Midbrain (tissue), 1 donor: ENCODE measurements at places on chromosomes 5 and 9.

DNA sequence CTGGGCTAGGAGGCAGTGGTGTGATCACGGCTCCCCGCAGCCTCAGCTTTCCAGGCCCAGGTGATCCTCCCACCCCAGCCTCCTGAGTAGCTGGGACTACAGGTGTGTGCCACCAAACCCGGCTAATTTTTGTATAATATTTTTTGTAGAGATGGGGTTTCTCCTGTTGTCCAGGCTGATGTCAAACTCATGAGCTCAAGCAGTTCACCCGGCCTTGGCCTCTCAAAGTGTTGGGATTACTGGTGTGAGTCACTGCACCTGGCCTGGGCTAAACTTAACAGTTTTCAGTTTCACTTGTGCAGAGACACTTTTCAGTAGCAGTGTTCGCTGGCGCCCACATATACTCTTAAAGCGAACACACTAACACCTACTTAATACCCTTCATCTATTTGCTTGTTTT is 205.6 kb upstream of the ZNF608 start:
- DNase-seq = no peak

DNA sequence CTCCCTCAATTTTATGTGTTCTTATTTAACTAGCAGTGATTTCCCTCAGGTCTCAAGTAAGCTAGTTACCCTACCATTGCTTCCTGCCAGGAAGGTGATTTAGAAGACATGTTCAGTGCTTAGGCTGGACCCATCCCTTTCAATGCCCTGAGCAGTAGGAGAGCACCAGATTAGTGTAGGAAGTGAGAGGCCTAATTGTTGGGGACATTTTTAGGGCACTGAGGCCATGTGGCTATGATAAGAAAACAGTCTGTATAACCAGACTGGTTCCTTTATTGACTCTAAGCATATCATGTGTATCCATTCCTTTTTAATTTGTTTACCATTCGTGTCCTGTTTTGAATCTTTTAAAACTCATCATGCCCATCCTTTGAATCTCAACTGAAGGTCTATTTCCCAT is 312.3 kb upstream of the PRR16 start:
- DNase-seq = no peak

DNA sequence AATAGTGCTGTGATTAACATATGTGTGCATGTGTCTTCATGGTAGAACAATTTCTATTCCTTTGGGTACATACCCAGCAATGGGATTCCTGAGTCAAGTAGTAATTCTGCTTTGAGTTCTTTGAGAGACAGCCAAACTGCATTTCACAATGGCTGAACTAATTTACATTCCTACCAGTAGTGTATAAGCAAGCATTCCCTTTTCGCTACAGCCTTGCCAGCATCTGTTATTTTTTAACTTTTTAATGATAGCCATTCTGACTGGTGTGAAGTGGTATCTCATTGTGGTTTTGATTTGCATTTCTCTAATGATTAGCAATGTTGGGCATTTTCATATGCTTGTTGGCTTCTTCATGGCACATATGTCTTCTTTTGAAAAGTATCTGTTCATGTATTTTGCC is 308.5 kb downstream of the ARRDC3 start:
- no peak for DNase-seq

DNA sequence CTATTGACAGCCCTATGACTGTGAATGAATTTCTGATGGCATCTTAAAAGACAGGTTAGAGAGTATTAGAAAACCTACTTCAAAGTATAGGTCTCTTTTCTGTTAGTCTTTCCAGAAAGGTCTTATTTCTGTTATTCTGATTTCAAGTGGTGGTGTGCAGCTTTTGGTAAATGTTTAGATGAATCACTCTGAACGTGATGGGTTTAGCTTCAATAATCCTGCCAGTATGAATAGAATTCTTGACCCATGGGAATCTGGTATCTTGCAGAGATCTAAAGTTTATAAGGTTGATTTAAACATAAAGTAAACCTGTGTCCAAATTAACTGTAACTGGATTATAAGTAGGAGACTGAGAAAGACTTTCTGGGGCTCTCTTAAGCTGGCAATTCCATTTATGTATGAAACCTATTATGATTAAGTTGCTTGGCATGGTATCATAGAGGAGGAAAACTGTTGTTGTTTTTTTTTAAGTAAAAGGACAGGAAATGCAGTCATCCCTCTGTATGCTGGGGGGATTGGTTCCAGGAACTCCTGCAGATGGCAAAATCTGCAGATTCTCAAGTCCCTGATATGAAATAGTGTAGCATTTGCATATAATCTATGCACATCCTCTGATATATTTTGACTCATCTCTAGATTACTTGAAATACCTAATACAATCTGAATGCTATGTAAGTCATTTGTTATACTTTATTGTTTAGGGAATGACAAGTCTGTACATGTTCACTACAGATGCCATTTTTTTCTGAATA is 77.0 kb upstream of the ADAMTS19 start:
- no peak for DNase-seq

GRCh38 chr5:98614341-98614740 is 159.1 kb upstream of the RGMB start:
- DNase-seq = no peak

DNA sequence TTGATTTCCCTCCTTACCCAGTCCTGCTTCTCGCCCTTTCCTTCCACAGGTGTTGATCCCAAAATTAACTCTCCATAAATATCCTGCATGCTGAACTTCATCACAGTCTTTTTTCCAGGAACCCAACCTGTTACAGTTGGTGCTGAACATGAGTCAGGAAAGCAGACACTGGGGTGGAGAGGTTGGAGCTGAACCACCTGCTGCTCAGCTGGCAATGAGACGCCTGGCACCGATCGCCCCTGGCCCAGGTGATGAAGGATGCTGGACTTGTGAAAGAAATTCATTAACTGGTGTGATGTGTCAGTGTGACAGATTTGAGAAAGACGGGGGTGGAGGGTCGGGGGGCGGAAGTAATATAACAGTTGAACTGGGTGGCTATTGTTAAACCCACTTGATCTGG is 30.6 kb downstream of the CPLX2 start:
- DNase-seq = no peak

GRCh38 chr5:112563169-112563826 is 144.2 kb upstream of the EPB41L4A start:
- no peak for DNase-seq

DNA sequence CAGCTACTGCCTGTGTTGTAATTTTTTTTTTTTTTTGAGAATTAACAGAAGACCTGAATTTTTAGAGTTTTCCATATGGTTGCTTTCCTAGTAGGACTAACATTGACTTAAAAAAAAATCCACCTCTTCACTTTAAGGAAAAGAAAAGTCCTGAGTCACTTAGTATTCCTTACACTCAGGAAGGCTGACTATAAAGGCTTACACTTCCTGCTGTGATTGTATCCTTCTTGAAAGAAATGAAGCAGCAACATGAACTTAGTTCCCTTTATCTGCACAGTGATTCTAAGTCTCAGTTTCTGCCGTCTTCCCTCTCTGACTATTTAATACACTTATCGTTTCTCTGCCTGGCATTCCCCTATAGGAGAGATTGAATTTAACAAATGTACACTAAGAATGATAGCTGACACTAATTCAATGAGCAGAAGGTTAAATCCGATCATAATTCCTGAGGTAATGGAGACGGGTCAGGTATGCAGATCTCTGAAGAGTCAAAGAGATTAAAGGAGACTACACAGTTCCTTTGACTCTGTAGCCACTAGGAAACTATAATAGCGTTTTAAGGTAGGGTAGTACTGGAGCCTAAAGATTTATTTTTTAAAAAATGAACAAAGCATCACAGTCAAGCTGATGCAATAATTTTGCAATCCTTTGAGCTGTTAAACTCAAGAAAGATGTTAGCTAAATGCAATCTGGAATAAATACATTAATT is 185.1 kb upstream of the ELAVL2 start:
- DNase-seq = no peak

- peak; percentile 49 for DNase-seq
Measured at GRCh38 chr5:4295663-4296339, 700.2 kb downstream of the IRX1 start.

GRCh38 chr5:36310138-36310537 is 8.4 kb upstream of the RANBP3L start:
- no peak for DNase-seq

DNA sequence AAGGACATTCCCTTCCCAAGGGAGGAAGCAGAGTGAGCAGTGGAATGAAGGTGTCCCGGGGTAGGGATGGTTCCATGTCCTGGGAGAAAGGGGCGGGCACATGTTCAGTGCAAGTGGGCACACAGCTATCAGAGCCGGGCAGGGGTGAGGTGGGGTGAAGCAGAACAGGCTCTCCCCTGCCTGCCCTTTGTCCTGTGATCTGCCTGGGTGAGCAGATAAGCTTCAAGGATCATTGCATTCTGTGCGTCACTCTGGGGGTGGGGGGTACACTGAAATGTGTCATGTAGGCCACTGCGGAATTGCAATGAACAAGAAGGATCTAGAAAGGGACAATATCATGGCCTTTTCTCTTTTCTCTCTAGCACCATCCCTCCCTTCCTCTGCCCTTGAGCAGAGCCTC is 61.7 kb upstream of the SHB start:
- DNase-seq = no peak

GRCh38 chr5:105088961-105089360 is 1526.4 kb upstream of the NUDT12 start:
- DNase-seq = no peak

DNA sequence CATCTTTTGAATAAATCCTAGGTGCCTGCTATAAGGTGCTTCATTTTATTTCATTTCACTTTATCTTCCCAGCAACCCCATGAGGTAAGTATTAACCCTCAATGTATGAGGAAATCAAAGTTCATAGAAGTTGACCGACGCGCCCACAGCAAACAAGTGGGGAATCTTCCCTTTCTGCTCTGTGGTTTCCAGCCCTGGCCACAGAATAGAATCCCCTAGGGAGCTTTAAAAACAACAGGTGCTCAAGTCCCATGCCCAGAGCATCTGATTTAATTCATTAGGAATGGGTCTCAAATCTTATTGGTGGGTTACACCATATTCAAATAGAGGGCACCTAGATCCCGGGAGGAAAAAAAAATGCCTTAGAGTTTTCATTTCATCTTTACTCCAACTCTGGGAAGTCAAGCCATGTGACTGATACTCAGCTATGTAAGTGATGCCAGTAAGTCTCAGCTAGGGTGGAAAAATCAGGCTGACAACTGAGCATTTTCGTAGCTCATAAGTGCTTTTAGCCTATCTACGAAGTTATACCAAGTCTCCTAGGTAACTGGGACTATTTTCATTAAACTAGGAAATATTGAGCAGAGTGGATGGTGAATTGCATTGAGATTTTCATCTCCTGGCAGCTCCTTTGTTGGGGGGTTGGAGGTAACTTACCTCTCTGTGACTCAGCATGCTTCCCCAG is 353.4 kb upstream of the SLC30A5 start:
- no peak for DNase-seq

DNA sequence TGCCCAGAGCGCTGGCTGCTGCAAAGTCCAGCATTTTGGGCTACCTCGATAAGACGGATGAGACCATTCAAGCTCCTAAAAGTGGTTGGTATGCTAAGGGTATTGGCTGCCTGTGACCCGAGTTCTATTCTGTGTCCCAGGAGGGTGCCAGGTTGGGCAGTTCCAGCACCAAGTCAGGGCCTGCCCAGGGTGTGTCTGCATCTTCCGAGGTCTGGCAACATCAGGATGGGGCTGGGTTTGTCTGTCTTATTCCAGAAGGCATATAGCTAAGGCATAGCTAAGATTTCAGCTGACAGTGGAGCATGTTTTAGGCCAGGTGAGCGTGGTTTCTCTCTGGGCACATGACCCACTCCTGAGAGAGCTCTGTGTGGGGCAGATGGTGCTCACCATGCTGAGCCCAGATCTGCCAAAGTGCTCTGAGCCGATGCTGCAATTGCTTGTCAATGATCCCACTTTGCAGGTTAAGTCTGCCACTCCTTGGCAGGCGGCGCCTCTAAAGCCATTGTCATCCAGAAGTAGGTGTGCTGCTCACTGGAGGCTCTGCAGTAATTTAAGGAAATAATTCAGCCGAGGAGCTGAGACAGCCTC is 7.8 kb downstream of the SLC9A3 start:
- no peak for DNase-seq

DNA sequence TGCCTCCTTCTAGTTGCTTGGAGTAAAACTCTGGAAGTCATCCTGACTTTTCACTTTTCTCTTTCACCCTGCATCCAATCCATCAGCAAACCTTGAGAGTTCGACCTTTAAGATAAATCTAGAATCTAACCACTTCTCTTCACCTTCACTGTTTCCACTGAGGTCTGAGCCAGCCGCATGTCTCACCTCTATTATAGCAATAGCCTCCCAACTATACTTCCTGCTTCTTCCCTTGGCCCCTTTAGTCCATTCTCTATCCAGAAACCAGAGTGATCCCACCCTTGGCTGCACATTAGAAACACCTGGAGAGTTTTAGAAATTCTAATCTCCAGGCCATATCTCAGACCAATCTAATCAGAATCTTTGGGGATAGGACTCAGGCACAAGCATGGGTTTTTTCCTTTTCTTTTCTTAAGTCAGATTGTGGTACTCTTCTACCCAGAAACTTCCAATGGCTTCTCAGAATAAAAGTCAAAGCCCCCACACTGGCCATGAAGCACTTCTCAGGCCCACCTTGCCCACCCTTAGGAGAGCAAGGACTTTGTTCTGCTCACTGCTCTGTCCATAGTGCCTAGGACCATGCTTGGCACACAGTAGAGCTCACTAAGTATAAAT is 33.1 kb downstream of the MFAP3 start:
- no peak for DNase-seq

DNA sequence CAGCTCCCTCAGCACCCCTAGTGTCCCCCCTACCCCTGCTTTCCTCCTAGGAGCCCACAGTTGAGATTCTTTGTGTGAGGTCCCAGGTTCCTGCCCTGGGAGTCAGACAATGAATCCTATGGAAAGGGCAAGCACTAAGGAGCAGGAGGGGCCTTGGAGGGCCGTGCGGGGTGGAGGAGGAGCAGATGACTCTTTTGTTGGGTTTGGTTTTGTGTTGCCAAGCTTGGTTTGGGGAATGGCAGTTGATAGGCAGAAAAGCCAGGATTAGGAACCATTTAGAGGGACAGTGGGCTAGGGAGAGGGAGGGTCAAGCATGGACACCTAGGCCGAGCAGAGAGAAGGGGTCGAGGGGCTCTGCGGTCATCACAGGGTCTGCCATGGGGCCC is 61.6 kb upstream of the SPTLC1 start:
- no peak for DNase-seq

GRCh38 chr5:27217977-27218376 is 179.6 kb upstream of the CDH9 start:
- DNase-seq = no peak

- DNase-seq = no peak
Measured at GRCh38 chr5:157463621-157464518, 3.9 kb downstream of the NIPAL4 start.

- DNase-seq = no peak
Measured at GRCh38 chr9:97394881-97395280, 17.0 kb upstream of the TDRD7 start.

- no peak for DNase-seq
Measured at GRCh38 chr9:110133608-110134210, 74.2 kb downstream of the C9orf152 start.

DNA sequence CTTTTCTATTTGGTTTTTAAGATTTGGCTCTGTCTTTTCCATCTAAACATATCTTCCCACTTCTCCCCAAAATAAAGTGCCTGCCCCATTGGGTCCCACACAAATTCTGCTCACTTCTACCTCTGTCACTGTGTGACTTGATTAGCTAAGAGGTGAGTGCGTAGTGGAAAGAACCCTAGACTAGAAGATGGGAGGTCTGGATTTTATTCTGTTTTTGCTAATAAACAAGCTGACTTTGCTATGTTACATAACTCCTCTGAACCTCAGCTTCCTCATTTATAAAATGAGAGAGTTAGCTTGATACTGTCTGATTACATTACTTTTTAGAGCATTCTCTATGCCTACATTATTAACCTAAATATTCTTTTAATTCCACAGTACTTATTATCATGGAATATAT is 51.3 kb upstream of the PTGER4 start:
- no peak for DNase-seq

- peak; percentile 9 for DNase-seq
Measured at GRCh38 chr9:12719431-12719830, 26.2 kb downstream of the TYRP1 start.
